CD4-positive, alpha-beta T cell treated with Interleukin-4 for 1 hour (primary cell): ENCODE measurements at places on chromosomes 1 and 21.
A peak's percentile ranks its signal among the peaks of the same experiment; 100 is the strongest.

- DNase-seq = no peak
Measured at GRCh38 chr1:212622906-212623305, 14.3 kb downstream of the ATF3 start.

DNA sequence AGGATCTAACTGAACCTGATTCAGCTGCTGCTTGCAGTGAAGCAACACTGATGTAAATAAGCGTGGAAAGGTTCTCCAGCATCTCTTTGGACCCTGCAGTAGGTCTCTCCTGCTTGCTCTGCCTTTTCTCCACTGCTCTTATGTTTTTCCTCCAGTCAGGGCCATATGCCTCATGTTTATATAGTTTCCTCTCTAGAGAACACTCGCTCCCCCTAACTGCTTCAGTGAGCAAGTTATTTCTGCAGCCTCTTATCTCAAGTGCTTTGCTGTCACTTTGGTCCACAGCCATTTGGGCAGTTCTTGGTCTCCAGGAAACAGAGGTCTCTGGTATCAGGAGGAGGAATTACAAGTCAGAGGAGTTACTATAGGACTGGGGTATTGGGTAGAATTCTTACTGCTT is 5.3 kb downstream of the PRUNE1 start:
- DNase-seq = no peak

- DNase-seq = peak; percentile 82
Measured at GRCh38 chr1:160675641-160676410, 29.0 kb upstream of the SLAMF1 start.

- no peak for DNase-seq
Measured at GRCh38 chr1:25369241-25369640, 31.1 kb downstream of the TMEM50A start.

DNA sequence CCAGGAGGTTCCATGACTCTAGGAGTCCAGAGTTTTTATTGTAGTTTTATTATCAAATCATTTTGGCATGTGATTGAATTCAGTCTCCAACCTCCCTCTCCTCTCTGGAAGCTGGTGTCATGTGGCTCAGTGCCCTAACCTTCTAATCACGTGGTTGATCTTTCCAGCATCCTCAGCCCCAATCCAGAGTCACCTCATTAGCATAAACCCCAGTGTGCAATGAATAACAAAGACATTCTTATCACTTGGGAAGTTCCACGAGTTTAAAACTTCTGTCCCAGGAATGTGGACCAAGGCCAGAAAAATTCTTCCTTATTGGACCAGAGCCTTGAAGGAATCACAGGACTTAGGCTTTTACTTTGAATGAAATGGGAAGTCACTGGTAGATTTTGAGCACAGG is 52.2 kb downstream of the KIRREL1 start:
- no peak for DNase-seq

DNA sequence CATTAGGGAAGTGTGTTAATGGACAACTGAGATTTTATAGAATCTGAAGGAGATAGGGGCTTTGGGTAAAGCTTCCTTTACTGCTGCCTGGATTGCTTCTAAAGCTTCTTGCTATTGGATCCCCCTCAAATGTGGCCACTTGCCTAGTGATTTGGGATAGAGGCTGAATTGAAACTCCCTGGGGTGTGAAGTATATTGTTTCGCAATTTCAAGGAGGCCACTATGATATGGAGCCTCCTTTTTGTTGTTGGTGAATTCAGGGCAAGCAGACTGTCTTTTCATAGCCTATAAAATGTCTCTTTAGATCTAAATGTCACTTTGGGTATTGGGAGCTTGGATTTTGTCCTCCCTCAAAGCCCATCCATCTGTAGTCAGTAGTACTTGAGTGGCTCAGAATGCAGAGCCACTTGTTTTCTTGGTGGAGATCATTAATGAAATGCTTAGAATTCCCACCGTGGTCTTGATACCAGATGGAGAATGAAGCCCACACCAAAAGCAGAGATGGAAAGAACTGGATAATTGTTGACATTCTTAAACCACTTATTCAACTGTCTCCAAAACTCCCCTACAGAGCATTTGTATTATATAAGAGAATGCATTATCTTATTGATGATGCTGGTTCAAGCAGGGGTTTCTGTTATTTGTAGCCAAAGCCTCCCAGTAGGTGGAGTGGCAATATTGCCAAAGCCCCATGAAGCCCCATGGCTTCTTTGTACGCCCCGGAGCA is 144.3 kb upstream of the KCNE2 start:
- DNase-seq = no peak

DNA sequence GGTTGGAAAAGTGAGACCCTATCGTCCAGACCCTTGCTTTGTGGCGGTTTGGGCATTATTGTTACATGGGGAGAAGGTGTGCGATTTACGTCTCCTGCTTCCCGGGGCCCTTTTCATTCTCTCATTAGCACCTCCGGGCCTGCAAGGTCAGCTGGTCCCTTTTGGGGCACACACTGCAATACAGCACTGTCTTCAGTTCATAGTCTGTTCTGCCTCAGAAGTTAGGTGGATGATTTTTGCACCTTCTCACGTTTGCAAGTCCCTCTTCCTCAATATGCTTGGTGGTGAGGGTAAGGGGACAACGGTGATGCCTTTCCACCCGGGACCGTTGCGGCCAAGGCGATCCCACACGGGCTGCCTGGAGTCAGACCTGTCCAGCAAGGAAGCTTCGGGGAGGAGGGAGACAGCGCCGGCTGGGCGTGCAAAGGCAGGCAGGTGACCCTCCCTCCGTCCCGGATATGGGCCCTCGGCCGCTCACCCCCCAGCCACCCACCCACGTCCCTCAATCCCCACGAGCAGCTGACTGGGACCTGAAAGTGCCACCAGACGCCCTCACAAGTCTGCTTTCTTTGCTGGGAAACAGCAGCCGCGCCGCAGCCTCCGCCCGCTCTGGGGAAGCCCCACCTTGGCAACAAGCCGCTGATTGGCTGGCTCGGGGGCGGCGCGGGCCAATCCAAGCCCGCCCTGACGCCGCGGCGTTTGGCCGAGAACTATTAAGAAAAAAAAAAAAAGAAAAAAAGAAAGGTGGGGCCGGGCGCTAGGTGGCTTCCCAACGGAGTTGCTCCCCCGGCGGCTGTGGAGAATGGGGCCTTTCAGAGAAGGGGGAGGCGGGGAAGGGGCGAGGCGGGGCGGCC is 21.7 kb downstream of the BTG2 start:
- DNase-seq = peak; percentile 94

DNA sequence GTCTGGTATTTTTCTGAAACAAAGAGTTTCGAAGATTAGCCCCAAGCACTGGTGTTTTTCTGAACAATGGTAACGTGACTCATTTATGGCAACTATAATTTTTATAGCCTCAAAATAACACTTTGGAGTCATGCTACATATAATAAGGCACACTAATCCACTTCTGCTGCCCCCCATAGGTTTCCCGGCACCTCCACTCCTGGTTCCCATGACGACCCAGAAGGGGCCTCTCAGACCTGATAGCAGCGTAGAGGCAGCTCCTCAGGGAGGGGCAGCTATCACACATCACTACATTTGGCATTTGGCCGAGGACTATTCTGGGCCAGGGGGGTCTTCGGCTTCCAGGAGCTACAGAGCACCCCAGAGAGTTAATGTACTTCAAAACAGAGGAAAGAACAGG is 23.3 kb downstream of the CAPN8 start:
- DNase-seq = no peak

GRCh38 chr1:156376958-156377919 is 8.2 kb downstream of the RHBG start:
- no peak for DNase-seq

DNA sequence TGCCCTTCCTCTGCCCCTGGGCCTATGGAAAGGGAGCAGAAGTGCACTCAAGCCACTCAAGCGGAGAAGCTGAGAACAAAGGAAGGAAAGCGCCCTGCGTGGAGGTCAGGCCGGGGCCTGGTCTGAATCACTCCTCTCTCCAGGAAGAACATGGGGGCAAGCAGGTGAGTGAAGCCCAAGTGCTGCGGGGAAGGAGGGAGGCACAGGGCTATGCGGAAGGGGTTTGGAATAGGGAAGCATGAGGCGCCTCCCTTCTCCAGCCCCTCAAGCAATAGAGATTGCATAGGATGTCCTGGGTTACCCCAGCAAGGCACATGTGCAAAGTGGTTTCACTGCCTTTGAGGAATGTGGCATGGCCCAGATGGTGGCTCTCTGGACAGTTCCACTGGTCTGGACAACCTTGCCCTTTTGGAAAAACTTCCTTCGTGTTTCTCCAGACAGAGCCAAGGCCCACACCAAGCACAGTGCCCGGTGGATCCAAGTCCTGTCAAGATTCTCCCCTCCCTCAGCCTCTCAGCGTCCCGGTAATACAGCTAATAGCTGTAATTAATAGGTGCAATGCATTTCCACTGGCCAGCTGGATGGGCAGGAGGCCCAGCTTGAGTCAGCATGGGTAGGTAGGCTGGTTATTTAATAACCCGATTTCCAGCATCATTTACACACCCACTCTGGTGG is 13.7 kb downstream of the BLACAT1 start:
- no peak for DNase-seq

DNA sequence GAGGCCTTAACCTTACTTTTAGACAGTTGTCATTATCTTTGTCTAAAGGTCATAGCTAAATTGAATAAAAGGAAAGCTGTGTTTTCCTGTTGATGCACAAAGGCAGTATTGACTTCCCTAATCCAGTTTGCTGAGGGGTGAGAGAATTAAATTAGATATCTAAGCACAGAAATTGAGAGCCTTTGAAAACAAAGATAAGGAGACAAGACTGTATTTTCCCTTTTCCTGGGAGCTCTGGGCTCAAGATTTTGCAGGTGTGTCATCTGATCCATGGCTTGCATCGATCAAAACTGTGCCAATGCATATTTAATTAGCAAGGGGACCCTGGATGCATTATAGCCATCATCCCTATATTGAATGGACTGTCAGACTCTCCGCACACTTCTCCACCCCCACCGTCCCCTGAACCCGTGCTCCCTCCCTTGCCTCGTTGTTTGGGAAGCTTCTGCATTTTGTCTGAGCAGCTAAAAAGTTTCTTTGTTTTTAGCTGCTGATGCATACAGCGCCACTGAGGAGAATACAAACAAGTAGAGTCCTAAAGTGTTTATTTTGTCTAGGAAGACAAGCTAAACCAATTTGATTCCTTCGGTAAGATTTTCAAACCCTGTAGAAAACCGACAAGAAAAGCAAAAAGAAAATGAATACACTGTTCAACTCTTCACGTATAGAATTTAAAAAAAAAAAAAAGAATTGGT is 186.3 kb downstream of the NFIA start:
- DNase-seq = no peak

- DNase-seq = no peak
Measured at GRCh38 chr21:41751611-41752011, 15.2 kb downstream of the RIPK4 start.

- no peak for DNase-seq
Measured at GRCh38 chr1:63316598-63316983, 5.8 kb upstream of the FOXD3 start.

- DNase-seq = no peak
Measured at GRCh38 chr1:55015731-55016620, 17.2 kb downstream of the BSND start.

DNA sequence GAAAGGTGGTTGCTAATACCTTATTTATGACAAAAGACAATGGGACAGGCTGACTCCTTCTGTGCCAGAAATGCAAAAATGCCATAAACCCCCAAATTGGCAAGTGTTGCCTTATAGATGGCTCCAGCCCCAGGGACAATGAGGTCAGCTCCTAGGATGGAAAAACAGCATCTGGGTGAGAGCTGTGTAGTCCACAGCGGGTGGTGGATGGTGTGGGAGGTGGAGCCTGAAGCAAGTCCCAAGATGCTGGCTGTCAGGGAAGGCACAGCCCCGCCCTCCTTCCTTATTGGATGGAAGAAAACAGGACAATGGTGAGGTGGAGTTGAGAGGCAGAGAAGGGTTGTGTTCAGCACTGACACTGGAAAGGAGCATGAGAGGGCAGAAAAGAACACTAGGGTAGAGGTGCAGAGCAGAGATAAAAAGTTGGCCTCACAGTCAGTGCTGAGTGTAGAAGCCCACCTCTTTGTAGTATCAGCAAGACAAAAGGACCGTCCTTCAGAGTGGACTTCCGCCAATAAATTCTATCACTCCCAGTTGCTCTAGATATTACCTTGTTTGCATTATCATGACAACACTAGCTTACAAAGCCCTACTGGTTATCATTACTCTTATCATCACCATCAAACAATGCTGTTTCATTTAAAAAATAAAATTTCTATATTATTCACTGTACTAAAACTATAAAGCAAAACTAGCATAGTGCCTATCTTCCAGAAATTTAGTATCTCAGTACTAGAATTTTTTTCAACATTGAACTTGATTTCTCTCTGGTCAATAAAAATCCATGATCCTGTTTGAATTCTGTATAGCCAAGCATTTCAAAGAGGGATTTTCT is 3.7 kb upstream of the SDE2 start:
- DNase-seq = peak; percentile 44

DNA sequence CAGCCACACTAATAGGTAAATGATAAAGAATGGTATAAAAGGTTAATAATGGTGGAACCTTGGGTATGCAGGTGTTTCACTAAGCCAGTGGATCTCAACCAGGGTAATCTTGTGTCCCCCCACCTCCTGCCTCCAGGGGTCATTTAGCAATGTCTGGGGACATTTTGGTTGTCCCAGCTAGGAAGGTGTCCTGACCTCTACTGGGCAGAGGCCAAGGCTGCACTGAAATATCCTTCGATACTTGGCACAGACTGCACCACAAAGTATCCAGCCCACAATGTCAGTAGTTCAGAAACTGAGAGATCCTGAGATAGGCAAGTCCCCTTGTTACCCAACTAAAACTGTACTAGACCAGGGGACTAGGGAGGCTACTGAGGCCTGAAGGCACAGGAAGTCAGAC is 113.6 kb upstream of the TIAM1 start:
- DNase-seq = no peak

- no peak for DNase-seq
Measured at GRCh38 chr1:1281533-1282321, 1.5 kb downstream of the SCNN1D start.

- DNase-seq = no peak
Measured at GRCh38 chr1:110612060-110612745, 6.0 kb upstream of the KCNA2 start.
